ENCODE measurements at places on chromosomes 3 and 15.

DNA sequence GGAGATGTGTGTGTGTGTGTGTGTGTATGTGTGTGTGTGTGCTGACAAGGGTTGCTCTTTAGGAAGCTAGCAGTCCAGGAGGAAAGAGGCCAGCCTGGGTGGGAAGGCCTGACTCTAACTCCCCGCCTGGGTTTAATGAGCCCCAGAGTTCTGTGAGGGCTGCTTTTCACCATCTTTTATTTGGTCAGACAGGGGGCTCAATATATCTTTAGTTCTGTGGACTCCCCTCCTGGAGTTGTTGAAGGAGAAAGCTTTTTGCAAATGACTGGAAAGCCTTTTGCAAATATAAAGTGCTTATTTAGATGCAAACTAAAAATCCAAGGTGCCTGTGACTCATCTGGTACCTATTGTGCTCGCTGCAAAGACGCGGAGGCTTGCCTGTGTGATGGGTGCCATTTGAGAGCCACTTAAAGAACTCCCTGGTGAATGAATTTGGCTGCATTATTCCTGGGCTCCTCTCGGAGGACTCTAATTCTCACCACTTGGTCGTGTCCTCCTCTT lies 24.5 kb downstream of the DRD3 start:
- no peak for DNase-seq

GRCh38 chr3:141878326-141878725 lies 1.9 kb downstream of the ATP1B3 start:
- DNase-seq: no peak

- no peak for DNase-seq
These were observed 96.7 kb downstream of the LRTM1 start for GRCh38 chr3:54831112-54831511.

DNA sequence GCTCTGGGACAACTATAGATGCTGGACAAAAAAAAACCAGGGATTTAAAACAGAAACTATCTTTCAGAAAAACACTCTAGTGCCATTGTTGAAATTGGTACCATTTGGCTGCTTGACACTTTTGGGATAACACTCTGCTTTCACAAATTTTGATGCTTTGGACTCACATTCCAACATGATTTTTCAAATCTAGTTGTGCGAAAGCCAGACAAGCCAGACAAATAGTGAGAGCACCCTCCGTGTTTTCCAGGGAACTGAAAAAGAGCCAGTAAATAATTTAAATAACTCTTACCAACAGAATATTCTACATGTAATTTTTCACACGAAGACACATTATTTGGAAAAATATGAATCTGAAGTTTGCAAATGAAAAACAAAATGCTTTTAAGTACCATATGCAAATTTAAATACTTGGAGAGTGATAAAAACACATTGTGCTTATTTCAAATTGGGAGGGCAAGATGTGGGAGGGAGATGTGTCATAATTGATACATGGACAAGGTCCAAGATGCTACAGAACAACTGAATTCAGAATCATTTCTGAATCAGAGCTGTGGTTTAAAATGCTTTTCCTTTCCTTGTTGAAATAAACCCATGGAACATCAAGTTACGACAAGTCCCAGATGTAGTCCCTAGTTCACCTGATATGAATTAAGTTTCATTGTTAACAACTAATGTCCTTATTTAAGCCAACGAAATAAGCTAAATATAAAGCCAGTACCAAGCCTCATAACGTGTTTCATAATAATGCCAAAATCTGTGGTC lies 144.2 kb upstream of the SOX2 start:
- no peak for DNase-seq

DNA sequence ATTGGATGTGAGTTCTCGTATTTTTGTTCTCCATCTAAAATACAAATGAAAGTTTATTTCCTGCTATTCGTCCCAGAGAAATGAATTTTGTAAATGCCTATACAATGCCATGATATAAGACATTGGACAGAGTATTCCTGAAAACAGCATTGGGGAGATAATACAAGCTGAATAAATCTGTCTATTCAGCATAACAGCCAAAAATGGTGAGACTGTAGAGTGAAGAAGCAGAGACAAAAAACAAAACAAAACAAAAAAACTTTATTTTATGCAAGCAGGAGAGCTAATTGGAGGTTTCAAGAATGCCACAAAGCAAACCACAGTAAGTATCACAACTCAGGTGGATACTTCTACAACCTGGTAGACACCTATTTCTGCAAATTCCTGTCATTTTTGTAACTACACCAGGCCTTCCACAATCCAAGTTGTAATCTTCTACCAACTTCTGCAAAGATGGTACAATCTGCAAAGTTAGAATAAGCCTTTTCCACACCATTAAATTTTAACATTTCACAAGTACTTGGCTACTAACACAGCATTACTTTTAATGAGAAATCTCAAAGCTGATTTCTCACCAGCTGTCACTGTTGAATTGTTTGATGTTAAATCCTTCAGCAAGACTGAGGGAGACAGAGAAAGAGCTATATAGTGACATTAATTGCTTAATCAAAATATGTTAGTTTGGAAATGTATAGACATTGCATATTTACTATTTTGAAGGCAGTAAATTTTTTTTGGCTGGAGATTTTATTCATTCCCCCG lies 163.1 kb downstream of the CLSTN2 start:
- DNase-seq: no peak

DNA sequence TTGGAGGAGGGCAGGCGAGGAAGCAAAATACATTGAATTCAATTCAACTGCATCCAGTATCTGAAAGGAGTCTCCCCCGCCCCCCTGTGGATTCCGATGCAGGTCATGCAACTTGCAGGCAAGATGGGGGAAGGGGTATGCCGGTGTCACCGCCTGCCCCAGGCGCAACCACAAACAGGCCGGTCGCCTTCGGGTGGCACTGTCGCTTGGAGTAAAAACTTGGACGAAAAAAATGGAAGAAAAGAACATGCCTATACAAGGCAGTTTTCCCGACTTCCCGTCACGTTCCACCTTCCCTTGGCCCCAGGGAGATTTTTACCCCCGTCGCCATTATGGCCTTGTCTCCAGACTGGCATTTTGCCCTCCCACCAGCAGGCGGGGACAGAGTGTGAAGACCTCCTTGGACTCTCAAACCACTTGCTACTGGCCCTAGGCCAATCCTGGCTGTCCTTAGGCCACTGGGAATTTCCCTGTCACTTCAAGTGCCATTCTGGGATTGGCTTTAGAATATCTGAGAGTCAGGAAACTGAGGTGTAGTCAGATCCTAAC lies 1.6 kb upstream of the NTRK3 start:
- peak; percentile 71 for DNase-seq

GRCh38 chr3:100277255-100277800 lies 16.5 kb downstream of the TBC1D23 start:
- no peak for DNase-seq

- no peak for DNase-seq
These were observed 70.3 kb upstream of the ARL8B start for GRCh38 chr3:5051772-5052171.

DNA sequence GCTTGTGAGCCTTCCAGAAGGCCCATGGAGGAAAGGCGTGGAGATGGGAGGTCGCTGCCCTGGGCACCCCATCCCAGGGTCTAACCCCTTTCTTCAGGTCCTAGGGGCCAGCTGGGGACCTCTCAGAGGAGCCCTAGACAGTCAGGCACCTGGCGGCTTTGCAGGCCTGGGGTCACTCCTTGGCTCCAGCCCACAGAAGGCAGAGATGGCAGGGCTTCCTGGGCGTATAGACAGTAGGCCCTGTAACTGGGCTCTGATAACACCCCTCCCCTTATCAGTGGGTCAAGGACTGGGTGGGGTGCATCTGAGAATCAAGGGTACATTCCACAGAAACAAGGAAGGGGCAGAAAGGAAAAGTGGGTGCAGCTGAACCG lies 16.7 kb downstream of the ZDHHC19 start:
- no peak for DNase-seq

Data from endothelial cell (in vitro differentiated cells).